ENCODE measurements at places on chromosomes 4 and X. TPM values are rescaled to one million over a fixed set of nuclear protein-coding genes. Genes with fewer than 3 reads are reported as not detected.

- no peak for DNase-seq
Observed at GRCh38 chrX:43582540-43582913, 73.6 kb upstream of the MAOA start.

The VCX2 gene
- polyA plus RNA-seq, result not detected

DNA sequence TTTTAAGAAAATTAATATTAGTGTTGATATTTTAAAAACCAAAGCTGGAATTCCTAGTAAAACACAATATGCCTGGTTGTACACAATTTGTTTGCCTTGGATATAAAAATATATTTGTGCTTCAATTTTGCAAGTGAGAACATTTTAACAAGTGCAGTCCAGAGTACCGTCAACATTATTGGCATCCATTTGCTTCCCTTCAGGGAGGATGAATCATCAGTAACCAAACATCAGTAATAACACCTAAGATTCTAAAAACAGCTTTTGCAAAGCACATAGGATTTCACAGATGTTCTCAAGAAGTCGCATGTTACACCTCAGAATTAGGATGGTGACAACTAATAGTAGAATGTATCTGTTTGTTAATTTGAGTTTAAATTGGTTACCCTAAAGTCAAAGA lies 262.6 kb upstream of the BMP3 start:
- no peak for DNase-seq

DNA sequence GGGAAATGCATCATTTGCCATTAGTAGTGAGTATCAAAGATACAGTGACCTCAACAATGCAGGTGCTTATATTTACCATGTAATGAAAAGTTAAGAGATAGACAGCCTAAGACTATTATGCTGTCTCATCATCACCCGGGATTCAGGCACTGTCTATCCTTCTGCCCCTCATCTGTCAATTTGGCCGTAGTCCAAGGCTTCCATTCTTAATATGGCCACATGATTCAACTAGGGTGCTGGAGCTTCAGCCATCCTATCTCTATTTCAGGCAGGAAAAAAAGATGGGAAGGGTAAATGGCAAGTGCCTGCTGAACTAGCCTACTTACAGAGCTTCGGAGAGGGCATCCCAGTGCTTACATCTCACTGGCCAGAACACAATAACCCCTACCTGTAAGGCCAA lies 196.7 kb upstream of the LNX1 start:
- DNase-seq, result no peak

The RAB40A gene
- 0.19 TPM for polyA plus RNA-seq

The MGARP gene
- 42.6 TPM for polyA plus RNA-seq

DNA sequence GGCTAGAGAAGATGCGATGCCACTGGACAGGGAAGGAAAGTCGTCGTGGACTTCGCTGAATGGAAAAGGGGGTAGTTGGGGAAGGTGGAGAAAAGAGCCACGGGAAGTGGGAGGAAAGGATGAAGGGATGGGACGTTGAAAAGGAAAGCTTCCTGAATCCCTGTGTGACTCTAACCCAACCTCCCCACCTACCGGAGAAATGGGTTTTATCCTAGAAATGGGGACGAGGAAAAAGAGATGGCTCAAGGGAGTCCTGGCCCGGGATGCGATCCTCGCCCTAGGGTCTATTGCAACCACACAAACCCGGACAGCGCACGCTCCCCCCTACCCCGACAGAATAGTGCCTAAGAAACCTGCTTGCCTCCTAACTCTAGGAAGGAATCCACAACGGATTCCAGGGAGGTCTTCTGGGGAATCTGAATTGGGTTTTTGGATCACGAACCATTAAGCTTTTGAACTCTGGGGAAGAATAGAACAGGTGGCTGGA lies 738 bp upstream of the TSPAN5 start:
- no peak for DNase-seq

DNA sequence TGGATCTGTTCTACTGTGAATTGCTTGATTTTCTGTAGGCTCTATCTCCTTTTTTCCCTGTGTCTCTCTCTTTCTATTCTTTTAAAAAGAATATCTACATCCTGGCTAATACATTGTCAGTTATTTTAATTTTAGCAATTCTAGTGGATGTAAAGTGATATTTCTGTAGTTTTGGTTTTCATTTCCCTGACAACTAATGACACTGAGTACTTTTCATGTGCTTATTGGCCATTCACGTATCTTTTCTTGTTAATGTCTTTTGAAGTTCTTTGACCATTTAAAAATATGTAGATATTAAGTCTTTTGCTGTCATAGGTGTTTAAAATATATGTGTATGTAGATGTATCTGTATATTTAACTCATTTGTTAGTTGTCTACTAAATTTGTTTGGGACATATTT lies 59.0 kb upstream of the SOX3 start:
- DNase-seq, result no peak
